ENCODE measurements at places on chromosomes 3 and 15.

DNA sequence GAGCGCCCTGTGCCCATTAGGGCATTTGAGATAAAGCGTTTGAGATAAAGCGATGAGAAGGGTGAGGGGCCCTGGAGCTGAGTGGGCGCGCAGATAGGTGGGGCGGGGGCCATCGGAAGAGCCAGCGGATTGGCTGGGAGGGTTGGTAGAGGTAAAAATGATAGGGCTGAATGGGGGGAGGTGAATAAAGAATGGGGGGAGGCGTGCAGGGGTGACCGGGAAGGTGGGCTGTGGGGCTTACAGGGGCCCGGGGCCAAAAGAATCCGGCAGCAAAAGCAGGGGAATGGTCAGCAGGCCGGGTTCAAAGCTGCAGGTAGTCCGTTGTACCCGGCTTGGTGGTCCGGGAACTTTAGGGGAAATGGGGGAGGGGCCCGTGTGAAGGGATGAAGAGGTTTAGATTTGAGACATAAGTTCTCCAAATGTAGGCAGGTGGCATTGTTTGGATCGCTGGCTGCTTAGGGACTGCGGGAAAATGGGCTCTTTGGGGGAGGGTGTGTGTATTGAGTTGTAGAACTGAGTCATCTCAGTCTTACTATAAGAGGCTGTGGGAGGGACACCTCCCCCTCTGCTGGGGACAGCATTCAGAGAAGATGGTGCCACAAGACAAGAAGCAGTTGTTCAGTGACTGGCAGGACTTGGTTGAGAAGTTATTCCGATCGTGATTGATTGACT is 610 bp downstream of the ARID3B start:
- peak; percentile 11 for DNase-seq

- DNase-seq = no peak
These were observed 319.4 kb upstream of the STAC start for GRCh38 chr3:36060950-36061349.

- DNase-seq = no peak
These were observed 81.6 kb downstream of the PPCDC start for GRCh38 chr15:75104804-75105557.

- DNase-seq = no peak
These were observed 13.8 kb downstream of the PTPN9 start for GRCh38 chr15:75565062-75565970.

- no peak for DNase-seq
These were observed 19.5 kb downstream of the XXYLT1 start for GRCh38 chr3:195251336-195252065.

DNA sequence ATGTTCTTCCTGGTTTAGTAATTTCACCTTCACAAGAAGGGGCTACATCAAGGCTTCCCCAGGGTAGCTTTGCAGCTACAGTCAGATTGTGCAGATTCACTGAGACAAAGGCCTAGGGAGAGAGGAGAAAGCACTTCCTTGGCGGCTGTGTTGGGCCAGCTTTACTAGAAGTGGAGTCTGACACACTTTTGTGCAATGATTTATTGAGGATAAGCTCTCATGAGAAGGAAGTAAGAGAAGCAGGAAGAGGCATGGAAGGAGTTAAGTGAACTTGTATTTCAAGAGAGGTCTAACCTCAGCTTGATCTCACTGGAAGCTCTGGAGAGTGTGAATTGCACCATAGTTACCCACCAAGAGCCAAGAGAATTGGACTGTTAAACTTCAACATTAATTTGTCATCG is 78.9 kb downstream of the TGFBR2 start:
- no peak for DNase-seq

DNA sequence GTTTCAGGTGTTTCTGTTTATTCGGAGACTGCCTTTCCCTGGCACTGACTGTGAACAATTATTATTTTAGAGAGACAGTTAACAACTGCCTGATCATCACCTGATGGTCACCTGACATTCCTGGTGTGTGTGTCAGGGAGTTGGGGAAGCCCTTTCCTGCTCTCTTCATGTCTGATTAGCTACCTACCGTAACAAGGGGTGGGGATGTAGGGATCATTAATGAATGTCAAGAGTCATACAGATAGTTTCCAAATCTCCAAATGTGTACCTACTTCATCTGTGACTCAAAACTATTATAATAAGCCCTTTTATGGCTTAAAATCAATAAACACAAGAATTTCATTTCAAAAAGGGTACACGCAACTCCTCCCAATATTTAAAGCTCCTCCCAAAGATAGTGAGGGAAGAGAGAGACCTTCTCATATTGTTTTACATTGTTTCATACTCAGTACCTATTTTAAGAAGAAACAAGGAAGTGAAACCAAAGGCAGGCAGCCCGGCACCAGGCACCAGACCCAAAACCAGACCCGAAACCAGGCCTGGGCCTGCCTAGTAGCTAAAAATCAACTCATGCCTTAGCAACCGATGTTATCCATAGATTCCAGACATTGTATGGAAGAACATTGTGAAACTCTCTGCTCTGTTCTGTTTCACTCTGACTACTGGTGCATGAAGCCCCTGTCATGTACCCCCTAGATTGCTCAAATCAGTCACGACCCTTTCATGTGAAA is 844.9 kb upstream of the ALCAM start:
- no peak for DNase-seq

DNA sequence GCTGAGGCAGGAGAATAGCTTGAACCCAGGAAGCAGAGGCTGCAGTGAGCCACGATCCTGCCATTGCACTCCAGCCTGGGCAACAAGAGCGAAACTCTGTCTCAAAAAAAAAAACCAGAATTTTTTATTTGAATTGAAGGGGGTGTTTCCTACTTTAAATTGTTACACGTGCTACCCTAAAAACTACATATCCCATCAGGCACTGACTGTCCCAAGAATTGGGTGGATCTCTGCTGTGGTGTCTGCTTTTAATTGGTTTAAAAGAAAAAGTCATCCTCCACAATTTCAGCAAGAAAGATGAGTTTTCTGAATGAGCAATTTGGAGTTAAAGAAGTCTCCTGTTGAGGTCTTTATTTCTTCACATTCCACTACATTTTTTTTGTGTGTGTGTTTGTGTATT is 2.1 kb downstream of the PDIA3 start:
- DNase-seq = no peak

GRCh38 chr3:34842706-34843480 is 796.4 kb upstream of the ARPP21 start:
- no peak for DNase-seq

DNA sequence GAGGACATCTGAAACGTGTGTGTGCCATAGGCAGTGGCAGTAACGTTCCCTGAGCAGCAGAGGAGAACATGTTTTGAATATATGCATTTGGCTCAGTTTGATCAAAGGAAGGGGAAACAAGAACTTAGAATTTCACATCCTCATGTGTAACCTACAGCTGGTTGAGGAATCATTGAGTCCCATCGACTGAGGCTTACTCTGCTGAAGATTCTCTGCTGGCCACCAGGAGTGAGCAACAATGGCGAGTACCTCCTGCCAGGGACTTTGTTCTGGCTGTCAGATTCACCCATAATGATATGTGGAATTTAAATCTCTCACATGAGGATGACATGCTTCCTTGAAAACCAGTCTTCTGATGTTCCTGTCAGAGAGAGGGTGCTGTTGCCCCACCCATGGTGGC is 21.3 kb downstream of the GORASP1 start:
- DNase-seq = no peak

DNA sequence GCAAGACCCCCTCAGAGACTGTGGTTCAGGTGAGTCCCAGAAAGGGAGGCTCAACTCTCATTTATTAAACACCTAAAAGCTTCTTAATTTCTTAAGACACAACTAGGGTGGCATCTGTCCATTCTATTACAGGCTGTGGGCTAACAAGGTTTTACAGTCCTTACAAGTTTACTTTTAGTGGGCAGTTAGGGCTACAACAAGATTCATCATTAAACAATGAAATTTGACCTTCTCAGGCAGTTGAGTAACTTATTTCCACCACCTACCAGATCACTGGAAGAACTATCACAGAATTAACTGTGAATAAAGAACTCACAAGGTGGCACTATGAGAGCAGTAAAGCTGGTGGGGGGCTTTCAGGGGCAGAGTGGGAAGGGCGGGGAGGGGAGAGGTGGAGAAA is 132.6 kb downstream of the PLD1 start:
- DNase-seq = no peak

GRCh38 chr3:132088291-132088690 is 53.5 kb upstream of the CPNE4 start:
- no peak for DNase-seq

DNA sequence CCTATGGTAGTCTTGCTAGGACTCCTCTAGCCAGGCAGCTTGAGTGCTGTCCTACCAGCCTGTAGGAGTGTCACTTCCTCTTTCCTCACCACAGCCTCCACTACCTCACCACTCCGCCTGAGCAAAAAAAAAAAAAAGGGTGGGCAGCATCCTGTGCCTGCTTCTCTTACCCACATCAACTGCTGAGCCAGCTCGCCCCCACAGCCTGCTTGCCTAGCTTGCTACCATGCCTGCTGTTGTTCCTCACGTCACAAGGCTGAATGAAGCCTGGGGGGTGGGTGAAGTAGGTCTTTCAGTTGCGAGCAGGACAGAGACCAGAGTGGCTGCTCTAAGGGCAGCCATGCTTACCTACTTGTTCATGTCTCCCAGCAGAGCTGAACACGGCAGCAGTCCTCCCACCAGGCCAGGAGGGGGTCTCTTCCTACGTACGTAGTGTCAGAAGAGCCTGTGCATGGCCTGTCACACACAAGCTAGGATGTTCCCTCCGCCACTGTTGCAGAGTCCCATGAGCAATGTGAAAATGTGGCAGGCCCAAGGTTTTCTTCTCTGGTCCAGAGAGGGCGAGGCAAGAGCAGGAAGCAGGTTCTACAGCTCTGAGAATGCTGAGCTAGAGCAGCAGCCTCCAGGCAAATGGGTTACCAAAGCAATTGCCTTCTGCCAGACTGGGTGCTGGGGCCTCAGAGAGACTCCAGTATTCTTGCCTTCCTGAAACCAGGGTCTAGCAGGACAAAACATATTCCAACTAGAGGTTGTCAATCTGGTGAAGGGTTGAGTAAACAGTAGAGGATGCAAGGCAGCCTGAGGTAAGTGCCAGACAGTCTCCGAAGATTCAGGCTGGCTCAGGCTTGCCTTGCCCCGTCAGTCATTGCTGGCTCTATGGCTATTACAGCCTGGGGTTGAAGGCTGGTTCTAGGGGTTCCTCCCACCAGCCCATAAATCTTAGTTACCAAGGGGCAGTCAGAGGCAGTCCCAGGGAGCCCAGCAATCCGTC is 8.1 kb downstream of the PPM1M start:
- no peak for DNase-seq

DNA sequence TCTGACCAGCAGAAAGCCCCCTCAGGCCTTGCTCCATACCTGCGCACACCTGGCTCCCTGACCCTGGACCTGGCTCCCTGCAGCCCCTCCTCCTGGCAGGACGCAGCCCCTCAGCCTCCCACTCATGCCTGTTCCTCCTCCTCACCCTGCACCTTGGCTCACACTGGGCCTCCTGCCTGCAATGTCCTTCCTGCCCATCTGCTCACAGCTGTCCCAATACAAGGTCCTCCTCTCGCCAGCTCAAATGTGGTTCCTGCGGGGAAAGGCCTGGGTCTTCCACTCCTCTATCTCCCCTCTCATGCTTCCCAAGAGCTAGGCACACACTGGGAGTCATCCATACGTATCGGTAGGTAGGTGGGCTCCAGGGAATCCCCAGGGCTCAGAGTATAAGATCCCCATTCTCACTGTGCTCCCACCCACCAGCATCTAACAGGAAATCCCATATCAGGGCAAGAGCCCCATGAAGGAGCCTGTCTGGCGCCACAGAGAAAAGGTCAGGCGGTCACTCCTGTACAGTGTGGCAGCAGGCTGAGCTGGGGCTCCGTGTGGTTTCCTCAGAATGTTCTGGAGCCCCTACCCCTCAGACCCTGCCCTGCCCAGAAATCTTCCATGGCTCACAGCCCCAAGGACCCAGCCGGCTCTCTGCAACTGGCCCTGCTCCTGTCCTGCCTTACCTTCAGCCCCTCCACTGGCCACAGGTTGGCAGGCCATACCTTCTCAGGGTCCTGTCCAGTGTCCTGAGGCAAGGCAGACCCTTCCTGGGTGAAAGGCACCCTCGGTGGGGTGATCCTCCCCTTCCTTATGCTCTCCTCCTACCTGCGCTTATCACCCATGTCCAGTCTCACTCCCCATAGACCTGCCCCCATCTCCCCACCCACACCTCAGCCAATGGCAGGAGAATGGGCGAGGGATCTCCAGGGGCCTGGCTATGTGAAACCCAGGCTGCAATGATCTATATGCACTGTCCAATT is 10.9 kb downstream of the PLCD1 start:
- DNase-seq = no peak

DNA sequence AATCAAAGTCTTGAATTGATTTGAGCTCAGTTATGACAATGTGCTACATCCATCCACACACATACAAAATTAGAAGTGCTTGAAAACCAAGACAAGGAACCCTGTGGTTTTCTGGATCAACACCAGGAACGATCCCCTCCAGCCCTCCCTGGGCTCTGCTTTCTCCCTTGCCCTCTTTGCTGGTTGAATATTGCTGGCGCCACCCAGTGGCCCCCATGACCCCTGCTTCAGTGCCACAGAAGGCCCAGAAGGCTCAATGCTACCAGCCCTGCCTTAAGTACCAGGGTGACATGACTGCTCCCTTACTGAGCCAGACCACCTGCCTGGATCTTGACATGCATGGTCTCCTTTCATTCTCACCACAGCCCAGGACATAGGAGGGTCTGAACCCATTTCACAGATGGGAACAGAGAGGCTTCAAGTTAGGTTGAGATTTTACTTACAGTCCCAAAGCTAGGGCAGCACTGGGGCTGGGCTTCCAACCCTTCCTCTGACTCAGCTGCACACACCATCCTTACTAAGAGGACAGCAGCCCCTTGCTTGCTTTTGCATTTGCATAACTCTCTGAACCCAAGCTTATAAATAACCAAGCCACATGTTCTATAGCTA is 15.0 kb downstream of the IL12A start:
- DNase-seq = peak; percentile 74

DNA sequence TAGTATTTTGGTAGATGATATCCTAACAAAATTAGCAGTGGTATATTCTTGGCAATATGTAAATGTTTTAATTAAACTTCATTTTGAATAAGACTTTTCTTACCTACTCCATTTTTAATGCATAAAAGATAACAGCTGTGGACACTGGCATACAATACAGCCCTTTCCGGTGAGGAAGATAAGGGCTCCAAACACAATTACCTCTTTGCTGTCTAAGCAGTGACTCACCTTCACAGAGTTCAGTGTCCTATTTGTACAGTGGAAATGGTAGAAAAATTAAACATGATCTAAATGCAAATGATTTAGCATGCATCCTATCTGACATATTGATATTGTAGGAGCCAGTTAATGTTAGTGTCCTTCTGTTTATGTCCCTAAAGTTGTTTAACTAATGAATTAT is 969.4 kb downstream of the PLOD2 start:
- no peak for DNase-seq

GRCh38 chr15:100349696-100350433 is 8.1 kb upstream of the ADAMTS17 start:
- DNase-seq = peak; percentile 96

DNA sequence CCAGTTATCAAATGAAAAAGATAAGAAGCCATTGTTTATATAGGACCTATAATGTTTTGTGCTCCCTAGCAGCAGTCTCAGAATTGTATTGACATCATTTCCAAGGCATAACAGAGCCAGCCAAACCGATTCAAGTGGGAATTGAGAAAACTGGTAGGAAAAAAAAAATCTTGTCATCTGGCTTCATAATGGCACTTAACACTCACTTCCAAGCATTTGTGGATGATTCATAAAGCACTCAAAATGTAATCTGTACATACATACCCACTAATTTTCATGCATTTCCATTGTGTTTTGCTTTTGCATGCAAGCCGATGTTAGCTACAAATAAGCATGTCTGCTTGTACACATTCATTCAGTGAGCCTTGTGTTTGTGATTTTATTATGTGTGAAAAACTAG is 18.6 kb upstream of the TRPC1 start:
- DNase-seq = no peak

Measured in endothelial cell (in vitro differentiated cells).